ENCODE measurements at places on chromosomes 3 and 15.

DNA sequence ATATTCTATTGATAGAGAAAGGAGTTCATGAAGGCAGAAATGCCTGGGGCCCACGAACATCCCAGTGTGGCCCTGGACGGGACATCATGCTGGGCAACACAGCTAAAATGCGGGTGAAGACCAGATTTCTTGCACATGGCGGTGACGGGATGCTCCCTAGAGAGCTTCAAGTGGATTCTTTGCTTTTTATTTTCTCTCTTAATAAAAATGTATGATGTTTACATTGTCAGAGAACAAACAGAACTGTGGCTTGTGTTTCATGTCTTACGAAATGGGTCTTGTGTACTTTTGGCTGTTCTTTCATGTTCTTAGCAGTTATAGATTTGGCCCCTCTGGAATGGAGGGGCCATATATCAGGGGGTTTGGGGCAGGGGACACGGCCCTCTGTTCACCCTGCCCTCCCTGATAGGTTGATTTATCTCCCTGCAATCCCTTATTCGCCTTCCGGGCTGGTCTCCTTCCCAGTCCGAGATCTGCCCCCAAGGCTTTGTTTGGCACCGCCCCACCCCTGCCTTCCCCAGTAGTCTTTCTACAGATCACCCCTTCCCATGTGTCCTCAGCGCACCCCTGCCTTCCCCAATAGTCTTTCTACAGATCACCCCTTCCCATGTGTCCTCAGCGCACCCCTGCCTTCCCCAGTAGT, 68.7 kb upstream of the CGNL1 start:
- DNase-seq = no peak

DNA sequence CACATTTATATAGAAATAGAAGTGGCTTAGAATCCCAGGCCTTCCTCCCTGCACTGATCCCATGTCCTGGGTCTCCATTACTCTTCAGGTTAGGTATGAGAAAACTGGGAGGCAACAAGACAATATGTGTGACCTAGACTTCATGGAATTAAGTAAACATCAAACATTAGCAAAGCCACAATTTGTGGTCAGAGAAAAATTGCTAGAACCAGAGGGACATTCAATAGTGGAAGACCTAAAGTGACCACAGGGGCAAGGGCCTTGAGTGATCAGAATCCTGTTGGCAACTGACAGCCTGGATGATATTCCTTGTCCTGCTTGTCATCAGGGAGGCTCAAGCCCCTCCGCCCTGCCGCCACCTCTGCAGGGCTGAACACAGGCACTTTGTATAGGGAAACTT, 322.8 kb upstream of the CTNNB1 start:
- no peak for DNase-seq

GRCh38 chr3:36366308-36366707, 14.0 kb upstream of the STAC start:
- no peak for DNase-seq

- no peak for DNase-seq
Measured at GRCh38 chr3:55091381-55092225, 163.7 kb upstream of the LRTM1 start.

Data from stimulated activated CD8-positive, alpha-beta memory T cell treated with anti-CD3 and anti-CD28 coated beads, Interleukin-4, amount 100 ng/mL, for 1 hour (primary cell).